ENCODE measurements at places on chromosomes 6 and 20.

DNA sequence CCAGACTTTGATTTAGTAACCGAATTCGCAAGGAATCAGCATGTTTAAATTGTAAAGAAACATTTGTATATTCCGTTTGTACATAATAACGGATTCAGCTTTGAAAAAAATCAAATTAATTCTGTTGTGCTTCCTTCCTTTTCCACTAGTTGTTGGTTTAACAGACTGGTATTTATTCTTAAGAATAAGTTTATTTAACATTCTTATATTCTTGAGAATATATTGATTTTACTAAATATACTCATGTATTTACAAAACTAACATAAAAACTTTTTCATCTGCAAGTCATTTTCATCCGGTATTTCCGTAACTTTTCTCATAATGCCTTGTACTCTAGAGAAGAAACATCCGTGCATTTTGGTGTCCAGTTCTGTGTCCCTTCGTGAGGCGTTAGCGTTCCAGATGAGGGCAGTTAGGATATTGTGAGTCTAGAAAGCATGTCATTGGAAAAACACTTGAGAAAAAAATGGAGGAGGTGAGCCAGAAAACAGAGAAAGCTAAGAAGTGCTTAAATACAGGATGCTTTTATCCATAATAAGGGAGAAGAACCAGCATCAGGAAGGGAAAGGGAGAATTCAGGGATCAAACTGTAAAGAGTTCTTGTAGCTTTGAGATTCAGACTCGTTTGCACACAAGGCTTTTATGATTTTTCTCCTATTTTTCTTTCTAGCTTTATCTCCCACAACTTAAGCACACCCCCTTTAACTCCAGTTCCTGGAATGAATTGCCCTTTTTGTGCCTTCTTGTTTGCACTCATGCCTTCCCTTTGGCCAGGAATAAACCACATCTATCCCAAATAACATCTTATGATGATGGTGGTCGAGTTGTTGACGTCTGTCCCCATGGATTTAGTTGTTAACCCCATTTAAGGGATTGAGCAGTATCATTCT, 1.8 kb downstream of the WRNIP1 start:
- no peak for DNase-seq

GRCh38 chr6:9484091-9484490, 930.8 kb downstream of the TFAP2A start:
- no peak for DNase-seq

DNA sequence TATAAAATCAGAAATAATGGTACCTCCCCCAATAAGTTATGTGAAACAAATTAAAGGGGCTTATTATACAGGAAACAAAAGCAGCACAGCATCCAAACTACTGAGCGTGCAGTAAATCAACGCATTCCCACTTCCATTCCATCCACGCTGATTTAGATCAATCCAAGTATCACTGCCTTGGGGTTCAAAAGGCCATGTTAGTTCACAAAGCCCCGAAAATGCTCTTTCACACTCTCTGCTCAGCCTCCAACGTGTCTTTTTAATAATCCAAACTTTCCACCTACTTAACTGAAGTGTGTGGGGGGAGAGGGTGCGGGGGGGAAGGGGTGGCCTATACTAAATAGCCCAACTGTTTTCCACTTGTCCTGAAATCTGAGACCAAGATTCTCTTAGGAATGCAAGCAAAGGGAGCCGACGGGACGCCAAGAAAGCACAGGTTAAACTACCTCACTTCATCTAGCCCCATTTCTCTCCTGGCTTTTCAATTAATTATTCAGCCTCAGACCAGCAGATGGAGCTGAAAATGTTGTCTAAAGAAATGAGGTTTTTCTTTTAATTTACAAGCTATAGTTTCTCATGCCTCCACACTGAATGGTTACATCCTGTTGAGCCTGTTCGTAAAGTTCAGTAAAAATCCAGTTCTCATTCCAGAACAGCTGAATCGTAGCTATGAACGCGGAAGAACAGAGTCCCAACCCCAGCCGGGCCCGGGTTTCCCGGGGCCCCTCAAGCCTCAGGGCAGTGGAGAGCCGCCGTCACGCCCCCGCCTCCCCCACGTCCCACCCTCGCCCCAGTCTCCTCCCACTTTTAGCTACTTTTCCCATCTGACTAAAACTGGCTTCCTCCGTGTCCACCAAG, 1.0 kb upstream of the NXT1 start:
- DNase-seq, result peak; percentile 43

- DNase-seq, result no peak
These were observed 85.3 kb upstream of the SCP2D1 start for GRCh38 chr20:18728165-18728869.

GRCh38 chr6:19558201-19558600, 279.0 kb upstream of the ID4 start:
- no peak for DNase-seq

- DNase-seq, result no peak
These were observed 14.1 kb upstream of the OSER1 start for GRCh38 chr20:44224637-44225036.

DNA sequence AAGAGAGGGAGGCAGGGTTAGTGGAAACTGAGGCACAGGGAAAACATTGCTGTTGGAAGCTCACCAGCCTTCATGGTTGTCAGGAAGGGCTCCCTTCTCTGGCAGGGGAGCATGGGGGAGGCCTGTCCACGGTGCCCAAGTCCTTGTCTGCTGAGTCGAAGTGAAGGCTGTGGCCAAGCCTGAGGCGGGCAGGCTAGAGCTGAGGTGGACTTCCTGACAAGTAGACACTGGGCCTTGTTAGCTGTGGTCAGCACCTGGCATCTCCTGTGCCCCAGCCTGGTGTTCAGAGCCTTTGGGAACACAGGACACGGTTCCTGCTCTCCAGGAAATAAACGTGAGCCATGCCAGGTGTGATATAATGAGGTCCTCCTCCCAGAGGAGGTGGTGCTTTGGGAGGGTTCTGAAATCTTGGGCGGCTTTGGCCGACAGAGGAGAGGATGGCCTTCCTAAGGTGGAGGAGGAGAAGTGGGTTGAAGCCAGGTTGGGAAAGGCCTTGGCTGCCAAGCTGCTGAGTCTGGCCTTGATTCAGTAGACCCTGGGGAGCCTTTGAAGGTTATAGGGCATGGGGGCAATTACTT, 138.4 kb upstream of the RNF24 start:
- no peak for DNase-seq

GRCh38 chr20:41748051-41748450, 129.9 kb upstream of the CHD6 start:
- no peak for DNase-seq

DNA sequence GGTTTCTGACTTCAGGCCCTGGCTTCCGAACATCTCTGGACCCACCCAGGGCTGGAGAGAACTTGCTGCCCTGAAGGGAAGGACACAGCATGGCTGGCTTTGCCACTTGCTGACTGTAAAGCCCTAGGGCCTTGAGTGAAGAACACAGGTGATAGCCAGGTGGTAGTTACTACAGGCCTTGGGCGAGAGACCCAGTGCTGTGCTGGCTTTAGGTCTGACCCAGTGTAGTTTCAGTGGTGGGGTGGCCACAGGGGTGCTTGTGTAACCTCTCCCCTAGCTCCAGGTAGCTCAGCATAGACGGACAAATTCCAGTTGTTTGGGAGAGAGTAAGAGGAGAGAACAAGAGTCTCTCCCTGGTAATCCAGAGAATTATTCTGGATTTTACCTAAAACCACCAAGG, 27.1 kb downstream of the NCOA6 start:
- no peak for DNase-seq

Measured in cerebellar nuclear complex (tissue), 1 donor.